Inflammatory macrophage treated with lipopolysaccharide for 1 hour (primary cell): ENCODE measurements at places on chromosomes 7 and 10.

DNA sequence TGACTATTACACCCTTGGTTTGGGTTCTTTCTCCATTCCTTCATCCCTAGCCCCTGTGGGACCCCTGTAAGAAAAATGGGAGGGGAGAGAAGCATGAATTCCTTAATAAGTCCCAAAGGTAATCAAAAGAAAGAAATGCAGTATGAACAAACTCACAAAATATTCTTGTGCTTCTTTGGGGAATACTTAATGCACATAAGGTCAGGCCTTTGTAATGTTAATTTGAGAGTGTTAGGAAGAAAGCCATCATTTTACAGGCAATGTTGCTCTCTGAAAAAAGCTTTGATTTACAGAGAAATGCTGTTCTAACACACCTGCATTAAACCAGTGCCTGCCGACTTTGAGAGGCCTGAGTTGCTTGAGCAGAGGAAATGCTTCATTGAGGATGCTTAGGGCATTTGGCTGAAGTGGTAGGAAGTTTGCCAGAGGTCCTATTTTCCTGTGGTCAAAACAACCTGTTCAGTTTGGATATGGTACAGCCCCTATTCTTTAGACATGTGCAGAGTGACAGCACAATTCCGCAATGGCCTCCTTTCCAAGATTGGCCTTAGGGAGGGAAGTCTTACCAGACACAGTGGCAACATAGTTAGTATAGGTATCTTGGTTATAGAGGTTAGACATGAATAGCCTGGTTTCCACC, 643.4 kb downstream of the AUTS2 start:
- no peak for DNase-seq

GRCh38 chr7:37942934-37943610, 22.6 kb downstream of the EPDR1 start:
- no peak for DNase-seq

GRCh38 chr10:21858455-21858854, 145.1 kb downstream of the DNAJC1 start:
- no peak for DNase-seq

DNA sequence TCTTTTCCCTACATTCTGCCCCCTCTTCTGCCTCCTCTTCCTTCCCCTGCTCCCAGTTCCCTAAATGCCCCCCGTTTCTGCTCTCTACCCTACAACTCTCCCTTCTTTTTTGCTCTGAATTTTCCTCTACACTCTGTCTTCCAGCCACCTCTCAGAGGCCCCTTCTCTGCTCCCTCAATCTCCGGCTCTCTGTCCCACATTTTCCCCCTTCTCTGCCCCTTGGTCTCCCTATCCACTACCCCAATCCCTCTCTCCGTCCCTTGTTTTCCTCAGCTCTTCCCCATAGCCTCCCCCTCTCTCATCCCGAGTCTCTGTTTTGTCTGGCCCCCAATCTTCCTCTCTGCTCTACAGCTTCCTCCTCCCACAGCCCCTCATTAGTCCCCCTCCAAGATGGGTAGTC, 3.3 kb downstream of the ALOX5 start:
- DNase-seq = no peak

DNA sequence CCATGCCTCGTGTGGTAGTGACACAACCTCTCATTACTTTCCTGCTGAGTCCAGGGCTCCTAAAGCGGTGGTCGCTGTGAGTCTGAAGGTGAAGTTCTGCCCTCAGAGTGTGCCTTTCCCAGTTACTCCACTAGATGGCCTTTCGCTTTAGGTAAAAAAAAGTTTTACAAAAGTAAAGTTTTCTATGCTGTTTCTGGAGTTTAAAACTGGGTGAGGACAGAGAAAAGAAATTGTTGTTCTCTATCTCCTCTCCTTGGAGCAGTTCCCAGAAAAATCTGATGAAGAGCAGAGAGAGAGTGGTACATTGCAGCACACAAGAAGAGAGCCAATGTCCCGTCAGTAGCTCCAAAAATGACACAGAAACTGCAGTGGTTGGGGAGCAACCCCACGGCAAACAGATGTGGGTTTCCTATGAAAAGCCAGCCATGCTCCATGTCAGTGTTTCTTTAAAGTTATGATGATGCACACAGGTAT, 257.1 kb downstream of the GLI3 start:
- DNase-seq = no peak

GRCh38 chr7:107592361-107593024, 12.4 kb downstream of the BCAP29 start:
- DNase-seq = no peak

DNA sequence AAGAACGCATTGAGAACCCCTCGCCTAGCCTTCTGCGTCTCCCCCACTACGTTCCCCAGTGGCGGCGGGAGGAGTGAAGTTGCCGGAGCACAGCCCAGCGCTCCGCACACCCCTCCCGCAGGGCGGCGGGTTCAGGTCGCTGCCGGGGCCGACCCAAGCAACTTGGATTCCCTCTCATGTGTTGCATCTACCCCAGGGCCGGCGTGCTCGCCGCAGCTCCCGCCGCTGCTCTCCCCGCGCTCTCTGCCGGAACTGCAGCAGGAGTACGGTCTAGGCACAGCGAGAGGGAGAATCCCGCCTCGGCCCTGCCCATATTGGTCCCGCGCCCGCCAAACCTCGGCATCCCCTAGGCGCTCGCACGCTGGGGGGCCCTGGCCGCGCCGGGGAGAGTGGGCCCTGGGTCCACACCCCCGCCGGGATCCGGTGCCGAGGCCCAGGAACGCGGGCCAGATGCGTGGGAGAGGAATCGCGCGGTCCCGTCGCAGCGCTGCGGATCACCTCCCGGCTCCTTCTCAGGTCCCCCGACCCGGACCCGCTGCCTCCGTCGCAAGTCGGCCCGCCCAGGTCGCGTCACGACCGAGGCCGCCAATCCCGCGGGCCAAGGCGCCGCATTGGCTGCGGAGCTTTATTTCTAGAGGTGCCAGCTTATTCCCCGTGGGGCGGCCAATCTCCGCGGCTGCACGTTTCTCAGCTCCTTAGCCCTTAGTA, 648 bp upstream of the TMEM243 start:
- DNase-seq = peak; percentile 76

DNA sequence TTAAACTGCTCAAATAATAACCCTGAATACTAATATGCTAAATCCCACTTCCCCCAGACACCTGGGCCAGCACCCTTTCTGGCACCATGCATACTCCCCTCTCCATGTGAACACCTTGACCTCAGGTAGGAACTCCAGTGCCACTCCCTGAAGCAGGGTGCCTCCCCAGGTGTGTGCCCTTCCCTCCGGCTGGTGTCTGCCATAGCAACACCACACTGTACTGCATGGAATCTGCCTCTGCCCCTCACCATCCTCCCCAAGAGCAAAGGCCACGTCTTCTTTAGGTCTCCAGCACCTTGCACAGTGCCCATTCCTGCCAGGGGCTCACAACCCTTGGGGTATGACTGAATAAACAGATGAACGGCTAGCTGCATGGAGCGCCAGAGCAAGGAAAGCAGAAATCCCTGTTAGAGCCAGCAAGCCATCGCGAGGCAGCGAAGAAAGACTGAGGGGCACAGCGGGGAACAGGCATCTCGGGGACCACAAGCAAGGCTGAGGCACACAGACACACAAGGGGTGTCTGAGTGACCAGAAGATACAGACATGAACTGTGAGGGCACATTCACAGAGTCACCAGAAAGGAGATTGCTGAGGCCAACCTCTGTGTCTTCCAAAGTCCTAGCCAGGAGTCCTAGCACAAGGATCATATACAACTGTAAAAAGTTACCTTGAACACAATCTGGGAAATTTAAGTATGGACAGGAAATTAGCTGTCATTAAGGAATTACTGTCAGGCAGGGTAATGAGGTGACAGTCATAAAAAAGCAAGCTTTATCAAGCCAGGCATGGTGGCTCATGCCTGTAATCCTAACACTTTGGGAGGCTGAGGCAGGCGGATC, 25.7 kb downstream of the COBL start:
- DNase-seq = no peak

DNA sequence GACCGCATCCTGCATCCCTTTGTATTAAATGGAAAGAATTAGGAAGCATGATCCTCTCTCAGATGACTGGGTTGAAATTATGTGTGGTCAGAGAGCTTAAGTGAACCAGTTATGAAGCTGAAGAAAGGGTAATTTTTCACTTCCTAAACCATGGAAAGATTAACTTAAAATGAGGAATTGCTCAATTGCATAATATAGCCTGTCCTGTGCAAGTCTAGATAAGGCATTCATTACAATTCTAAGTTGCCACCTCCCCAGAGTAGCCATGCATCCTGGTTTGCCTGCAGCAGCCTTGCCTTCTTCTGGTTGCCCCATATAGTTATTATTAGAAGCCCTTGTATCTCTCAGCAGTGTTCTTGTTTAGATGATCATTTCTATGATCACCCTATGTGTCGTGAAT, 45.3 kb downstream of the STARD3NL start:
- DNase-seq = peak; percentile 69

DNA sequence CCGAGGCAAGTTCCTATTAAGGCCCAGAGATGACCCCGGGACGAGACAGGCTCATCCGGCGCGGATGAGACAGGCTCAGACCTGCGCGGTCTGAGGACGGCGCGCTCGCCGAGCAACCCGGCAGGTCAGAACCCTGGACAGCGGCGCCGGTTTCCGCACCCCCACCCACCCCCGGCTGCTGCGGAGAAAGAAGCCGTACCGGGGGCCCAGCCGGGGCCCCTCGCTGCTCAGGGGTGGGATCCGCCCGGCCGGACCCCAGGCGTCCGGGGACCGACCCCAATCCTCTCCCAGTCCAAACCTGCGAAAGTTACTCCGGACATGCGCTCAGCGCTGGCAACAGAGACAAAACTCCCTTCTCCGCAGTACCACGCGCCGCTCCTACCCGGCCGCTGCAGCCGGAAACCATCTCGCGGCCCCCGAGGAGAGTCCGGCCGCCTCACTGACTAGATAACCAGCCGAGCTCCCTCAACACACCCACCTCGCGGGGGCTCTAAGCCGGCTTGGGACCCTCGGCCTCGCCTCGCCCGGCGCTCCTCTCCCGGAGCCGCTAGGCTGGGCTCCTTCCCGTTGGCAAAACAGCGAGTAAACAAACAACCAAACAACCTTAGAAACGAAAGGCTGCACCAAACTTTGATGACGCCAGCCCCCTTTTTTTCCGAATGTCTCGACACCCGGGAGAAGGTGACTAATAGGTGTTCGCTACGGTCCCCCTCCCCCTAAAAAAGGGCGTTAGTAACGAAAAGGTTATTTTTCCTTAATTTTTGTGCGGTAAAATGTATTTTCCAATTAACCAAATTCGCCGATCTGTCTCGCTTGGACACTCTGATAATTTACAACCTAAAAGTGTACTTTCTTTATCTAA, 2.3 kb upstream of the DRGX start:
- peak; percentile 36 for DNase-seq

- DNase-seq = no peak
Observed at GRCh38 chr10:112045938-112046337, 137.6 kb downstream of the GPAM start.

DNA sequence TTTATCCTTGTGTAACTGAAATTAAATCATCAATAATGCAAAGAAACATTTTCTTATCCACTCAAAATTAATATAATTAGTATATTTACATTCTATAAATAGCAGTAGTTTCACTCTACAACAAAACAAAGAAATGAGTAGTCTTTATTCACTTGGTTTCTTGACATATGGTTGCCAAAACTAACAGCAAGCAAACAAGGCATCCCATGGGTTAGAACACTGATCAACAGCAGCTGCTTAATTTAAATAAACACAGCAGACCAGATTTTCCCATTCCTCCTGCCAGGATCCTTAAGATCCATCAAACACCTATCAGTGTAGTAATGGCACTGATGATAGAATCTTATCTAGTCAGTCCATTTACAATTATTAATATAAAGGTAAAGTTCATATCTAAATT, 22.1 kb downstream of the NCAPG2 start:
- DNase-seq = no peak

DNA sequence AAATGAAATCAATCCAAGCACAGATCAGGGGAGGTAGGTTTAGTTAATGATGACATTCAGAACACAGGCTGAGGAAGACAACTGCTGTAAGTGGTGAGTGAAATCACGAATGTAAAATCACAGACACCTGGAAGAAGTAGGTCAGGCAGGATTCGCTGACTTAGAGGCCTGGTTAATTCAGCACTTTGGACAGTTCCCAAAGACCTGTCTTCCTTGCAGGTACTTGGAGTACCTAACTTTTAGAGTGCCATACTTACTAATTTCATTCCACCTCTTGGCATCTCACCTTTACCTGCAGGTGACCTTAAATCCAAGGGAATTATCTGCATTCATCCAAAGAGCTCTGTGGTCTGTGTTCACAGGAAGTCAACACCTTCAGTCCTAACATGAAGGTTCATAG, 822.3 kb downstream of the PHTF2 start:
- DNase-seq = no peak

DNA sequence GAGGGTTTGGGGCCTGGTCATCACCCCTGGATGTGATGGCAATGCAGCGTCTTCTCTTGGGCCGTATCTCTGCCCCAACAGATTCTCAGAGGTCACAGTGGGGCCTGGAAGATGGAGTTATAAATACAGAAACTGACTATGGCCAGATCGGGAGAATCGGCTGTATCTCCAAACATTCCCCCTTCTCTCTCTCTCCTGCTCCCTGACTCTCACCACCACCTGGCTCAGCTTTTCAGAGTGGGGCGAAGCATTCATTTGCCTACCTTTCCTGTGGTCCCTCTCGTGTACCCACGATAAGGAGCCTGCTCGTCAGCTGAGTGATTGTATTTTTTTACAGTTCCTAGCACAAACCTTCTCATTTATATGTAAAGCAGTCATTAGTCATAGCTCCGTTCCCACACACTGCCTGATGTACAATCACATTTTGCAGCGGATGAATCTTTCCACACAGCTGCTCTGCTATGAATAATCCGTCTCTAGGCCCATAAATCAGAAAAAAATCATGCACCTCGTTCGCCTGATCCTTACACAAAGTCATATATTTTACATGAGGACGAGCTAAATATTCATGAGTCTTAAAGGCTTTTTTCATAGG, 23.2 kb upstream of the BTRC start:
- no peak for DNase-seq

DNA sequence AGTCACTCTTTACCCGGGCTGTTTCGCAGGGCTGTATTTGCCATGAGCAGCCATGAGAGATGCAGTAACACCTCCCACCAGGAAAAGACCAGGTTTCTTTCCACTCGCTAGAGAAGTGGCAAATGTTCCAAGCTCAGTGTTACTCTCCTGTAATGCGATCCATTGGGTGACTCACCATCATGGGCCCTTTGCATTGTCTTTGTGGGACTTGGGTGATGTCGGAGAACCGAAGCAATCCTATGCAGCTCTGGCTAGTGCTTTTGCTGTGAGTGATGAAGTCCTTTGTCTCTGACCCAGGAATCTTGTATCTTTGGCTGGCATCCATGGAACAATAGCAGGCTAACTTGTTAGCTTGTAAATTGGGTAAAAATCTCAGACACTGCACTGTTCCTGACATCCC, 40.0 kb downstream of the GHRHR start:
- no peak for DNase-seq

- DNase-seq = peak; percentile 54
Observed at GRCh38 chr10:33381451-33382215, 47.2 kb upstream of the NRP1 start.

DNA sequence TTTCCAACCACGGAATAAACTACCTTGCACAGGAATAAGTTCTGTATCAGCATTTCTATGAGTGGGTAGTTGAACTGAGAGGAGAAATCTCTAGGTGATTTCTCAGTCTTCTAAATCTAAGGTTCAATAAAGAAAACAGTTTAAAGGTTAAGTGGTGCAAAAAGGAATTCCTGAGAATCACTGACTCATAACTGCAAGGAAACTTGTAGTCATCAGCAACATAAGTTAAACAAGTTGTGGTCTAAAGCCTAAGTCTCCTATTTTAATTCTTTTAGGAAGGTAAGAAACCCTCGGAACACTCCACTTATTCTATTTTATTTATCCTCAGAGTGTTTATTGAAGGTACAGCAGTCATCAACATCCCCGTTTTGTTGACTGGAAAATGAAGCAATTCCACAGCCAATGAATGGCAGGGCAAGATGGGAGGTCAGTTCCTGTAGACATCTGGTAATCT, 92.4 kb upstream of the PIK3CG start:
- DNase-seq = no peak
